Mesendoderm (in vitro differentiated cells): ENCODE measurements at places on chromosomes 6 and 20.
A peak's percentile ranks its signal among the peaks of the same experiment; 100 is the strongest.

DNA sequence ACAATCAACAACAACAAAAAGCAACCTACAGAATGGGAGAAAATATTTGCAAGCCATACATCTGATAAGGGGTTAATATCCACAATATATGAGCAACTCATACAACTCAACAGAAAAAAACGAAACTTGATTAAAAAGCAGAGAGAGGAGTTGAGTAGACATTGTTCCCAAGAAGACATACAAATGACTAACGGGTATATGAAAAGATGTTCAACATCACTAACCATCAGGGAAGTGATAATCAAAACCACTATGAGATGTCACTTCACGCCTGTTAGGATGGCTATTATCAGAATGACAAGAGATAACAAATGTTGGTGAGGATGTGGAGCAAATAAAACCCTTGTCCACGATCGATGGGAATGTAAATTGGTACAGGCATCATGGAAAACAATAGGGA is 145.9 kb downstream of the NRN1 start:
- H3K4me1 ChIP-seq: no peaks in the 10 kb centered on the region
- peaks cover 1% of the 10 kb centered on the region for H3K27me3 ChIP-seq
- H3K27ac ChIP-seq: no peak overlapping the region
- no peak overlapping the region for H3K4me3 ChIP-seq

DNA sequence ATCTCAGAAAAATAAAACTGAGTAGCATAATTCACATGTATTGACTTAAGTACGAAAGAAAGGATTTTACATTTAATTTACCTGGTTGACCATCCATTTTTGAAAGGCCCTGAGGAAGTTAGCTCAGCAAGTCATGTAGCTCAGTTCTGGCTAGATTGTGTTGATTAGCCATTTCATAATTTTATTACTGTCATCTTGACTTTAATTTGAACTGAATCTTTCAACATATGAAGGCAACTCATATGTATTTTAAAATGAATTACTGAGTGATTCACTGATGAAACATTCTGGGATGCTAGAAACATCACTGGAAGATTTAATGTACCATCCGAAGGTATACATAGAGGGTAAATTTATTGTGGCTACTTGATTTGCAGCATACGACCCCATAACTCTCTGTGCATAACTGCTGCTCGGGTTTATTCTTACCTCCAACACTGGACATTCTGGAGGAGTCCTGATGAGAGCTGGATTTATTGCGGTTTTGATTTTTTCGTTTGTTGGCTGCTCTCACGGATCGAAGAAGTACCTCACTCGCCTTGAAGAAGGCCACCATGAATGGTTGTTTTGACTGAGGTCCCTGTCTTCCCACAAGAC is 101.7 kb downstream of the BMP5 start:
- H3K4me1 ChIP-seq: no peaks in the 10 kb centered on the region
- H3K36me3 ChIP-seq: no peaks in the 10 kb centered on the region
- H3K4me3 ChIP-seq: no peak overlapping the region
- no peak overlapping the region for H3K27ac ChIP-seq
- DNase-seq: no peak

DNA sequence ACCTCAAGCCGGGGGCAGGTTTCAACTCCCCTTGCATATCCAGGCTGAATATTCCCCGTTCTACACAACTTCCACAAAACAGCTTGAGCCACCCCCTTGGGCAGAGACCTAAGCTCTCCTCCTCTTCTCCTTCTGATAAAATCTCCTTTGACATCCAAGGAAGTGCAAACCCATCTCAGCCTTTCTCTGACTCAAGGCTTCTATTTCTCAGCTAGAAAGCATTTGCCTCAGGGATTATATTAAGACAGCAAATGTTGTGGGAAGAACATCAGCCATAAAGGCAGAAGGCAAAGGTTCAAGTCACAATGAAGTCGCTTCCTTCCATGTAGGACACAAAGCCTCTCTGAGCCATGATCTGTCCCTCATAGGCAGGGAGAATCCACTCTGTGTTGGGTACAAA is 386.6 kb upstream of the ARID1B start:
- peaks cover 3% of the 10 kb centered on the region for H3K4me1 ChIP-seq
- no peak for DNase-seq
- H3K36me3 ChIP-seq: no peaks in the 10 kb centered on the region
- H3K27ac ChIP-seq: no peak overlapping the region
- H3K4me3 ChIP-seq: no peak overlapping the region

DNA sequence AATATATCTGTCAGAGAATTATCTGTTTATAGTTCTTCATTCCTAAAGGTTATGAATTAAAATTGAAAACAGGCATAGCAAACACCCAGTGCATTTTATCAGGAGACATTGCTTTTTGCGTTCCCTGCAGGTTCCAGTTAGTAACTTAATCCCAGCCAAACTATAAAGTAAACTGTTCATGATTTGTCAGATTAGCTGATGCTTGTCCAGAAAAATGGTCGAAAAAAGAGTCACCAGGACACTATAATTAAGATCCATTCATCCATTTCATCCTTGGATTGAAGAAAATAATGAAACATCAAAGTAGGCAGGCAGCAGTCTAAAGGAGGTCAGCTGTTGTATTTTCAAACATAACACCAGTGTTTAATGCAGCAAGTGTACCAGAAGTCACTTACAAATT is 75.9 kb downstream of the EPHA7 start:
- H3K27ac ChIP-seq: no peak overlapping the region
- no peaks in the 10 kb centered on the region for H3K36me3 ChIP-seq
- H3K4me3 ChIP-seq: no peak overlapping the region
- no peaks in the 10 kb centered on the region for H3K4me1 ChIP-seq
- DNase-seq: no peak

- no peak overlapping the region for H3K27ac ChIP-seq
- H3K36me3 ChIP-seq: no peaks in the 10 kb centered on the region
- H3K27me3 ChIP-seq: no peaks in the 10 kb centered on the region
- H3K4me1 ChIP-seq: no peaks in the 10 kb centered on the region
- DNase-seq: no peak
- H3K4me3 ChIP-seq: no peak overlapping the region
Observed at GRCh38 chr6:168368936-168369335, 49.4 kb upstream of the DACT2 start.

DNA sequence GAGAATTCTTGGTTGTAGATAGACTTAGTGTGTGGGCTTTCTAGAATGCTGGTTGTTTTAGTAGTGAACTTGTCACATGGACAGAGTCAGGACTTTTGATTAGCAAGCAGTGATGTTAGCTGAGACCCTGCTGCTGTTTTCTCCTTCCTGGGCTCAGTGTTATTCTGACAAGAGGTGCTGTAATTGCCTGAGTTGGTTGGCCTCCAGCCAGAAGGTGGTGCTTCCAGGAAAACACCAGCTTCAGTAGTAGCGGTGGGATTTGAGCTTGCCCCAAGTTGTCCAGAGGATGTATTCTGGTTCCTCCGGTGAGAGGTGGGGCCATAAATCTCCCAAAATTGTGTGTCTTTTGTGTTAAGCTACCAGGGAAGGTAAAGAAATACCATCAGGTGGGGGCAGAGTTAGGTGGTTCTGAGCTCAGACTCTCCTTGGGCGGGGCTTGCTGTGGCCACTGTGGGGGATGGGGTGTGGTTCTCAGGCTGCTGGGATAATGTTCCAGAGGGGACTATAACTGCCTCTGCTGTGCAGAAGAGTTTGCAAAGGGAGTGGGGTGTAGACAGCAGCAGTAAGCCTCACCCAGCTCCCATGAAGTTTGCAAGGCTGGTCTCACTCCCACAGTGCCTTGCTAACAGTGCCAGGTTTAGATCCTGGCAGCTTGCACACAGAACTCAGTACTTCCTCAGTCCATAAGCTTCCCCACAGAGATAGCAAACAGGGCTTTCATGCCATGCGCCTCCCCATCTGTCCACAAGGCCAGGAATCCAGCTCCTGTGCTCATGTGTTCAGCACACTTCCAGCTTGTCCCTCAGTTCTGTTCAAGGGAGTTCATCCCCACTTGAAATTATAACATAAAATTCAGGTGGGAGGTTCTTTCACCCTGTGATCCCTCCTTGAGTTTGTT is 278.4 kb upstream of the PTCHD4 start:
- no peak overlapping the region for H3K4me3 ChIP-seq
- no peak overlapping the region for H3K27ac ChIP-seq
- DNase-seq: no peak
- H3K4me1 ChIP-seq: no peaks in the 10 kb centered on the region

DNA sequence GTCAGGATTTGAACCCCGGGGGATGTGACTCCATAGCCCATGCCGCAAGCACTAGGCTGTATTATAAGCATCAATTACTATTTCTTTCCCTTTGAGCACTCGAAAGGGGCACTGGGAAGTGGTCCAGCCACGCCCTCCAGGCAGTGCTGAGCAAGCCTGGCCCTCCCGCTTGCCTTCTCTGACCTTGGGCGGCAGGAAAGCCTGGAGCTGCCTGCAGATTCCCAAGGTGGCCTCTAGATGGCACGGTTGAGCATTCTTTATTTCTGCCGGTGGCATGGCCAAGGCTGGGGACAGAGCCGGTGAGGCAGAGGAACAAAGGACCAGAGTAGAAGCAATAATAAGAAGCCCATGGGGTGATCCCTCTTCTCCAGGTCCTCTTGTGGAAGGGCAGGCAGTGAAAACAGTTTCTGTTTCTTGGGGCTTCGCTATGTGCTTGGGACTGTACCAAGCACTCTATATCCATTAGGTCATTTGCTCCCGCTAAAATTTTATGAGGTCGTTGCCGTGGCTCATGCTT is 32.0 kb downstream of the ARHGAP40 start:
- DNase-seq: peak; percentile 86
- H3K4me1 ChIP-seq: no peaks in the 10 kb centered on the region
- no peaks in the 10 kb centered on the region for H3K27me3 ChIP-seq
- H3K36me3 ChIP-seq: no peaks in the 10 kb centered on the region

DNA sequence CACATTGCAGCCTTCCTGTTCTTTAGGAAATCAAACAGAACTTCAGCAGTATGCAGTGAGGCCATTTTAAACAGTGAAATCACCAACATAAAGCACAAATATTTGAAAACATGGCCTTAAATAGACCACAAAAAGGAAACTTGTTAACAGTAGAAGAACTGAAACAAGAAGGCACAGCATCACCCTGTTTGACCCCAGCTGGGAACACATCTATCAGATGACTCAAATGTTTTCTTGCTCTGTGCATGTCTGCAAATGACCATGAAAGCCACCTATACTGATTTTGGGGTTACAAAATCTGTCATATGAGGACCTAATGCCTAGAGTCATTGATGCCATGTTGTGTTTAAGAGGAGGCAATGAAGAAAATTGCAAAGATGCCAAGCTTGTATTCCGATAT is 123.8 kb upstream of the ADGRF1 start:
- H3K27ac ChIP-seq: no peak overlapping the region
- H3K4me3 ChIP-seq: no peak overlapping the region
- H3K4me1 ChIP-seq: peaks cover 8% of the 10 kb centered on the region
- DNase-seq: no peak

GRCh38 chr6:1911474-1911873 is 301.8 kb downstream of the FOXC1 start:
- no peak overlapping the region for H3K4me3 ChIP-seq
- H3K27ac ChIP-seq: no peak overlapping the region
- no peaks in the 10 kb centered on the region for H3K27me3 ChIP-seq
- no peak for DNase-seq

DNA sequence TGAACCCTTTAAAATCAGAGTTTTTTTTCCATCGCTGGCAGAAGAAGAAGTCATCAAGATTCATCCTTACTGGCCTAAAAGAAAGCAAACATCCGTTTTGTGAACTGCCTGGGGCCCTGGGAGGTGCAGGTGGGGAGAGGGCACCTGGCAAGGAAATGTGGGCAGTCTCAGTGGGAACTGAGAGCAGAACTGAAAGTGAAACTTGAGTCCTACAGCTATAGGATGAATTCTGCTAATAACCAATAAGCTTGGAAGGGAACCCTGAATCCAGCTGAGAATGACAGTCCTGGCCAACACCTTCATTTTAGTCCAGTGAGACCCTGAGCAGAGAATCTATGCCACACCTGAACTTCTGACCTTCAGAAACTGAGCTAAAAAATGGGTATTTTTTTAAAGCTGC is 130.1 kb upstream of the ASCC3 start:
- no peak for DNase-seq
- H3K36me3 ChIP-seq: no peaks in the 10 kb centered on the region
- no peaks in the 10 kb centered on the region for H3K4me1 ChIP-seq

GRCh38 chr6:2231438-2231837 is 14.0 kb downstream of the GMDS start:
- H3K27me3 ChIP-seq: no peaks in the 10 kb centered on the region
- no peaks in the 10 kb centered on the region for H3K4me1 ChIP-seq
- no peak overlapping the region for H3K4me3 ChIP-seq
- H3K36me3 ChIP-seq: no peaks in the 10 kb centered on the region

GRCh38 chr6:42532038-42532669 is 31.7 kb upstream of the UBR2 start:
- DNase-seq: peak; percentile 66
- no peaks in the 10 kb centered on the region for H3K36me3 ChIP-seq
- H3K27ac ChIP-seq: no peak overlapping the region
- no peaks in the 10 kb centered on the region for H3K27me3 ChIP-seq
- H3K4me3 ChIP-seq: no peak overlapping the region

DNA sequence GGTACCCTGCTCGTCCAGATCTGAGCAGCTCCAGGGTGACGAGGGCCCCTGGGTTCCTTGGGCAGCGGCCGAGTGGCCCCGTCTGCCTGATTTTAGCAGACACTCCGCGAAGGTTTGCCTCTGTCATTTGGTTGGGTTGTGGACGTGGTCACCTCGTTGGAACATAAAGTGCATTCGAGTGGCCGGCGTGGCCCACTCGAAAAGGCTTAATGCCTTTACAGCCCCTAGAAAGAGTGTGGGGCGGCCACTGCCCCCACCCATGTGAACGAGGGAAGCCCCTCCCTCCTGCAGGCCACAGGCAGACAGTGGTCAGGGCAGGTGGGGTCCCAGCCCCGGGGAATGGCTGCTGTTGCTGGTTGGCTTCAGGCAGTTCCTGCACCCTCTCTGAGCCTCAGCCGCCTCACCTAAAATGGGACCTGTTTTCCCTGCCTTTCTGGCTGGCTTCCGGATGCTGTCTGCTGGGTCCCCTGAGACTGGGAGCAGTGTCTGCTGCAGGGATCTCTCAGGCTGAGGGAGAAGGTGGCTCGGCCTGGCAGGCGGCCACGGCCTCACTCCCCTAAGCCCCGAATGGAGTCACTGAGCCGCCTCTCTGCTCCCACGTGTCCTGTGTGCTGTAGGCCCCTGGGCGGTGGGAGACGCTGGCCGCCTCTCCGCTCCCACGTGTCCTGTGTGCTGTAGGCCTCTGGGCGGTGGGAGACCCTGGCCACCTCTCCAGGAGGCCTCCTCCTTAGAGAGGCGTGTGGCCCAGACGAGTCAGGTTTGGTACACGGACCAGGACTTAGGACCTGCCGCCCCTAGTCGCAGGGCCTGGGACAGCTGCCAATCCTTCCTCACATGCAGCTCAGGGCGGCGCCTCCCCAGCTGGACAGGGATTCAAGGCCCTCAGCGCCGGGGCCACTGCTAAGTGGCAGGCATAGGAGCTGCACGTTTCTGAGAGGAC is 233.0 kb downstream of the ERMARD start:
- no peaks in the 10 kb centered on the region for H3K27me3 ChIP-seq
- no peak overlapping the region for H3K27ac ChIP-seq
- no peak for DNase-seq
- H3K36me3 ChIP-seq: no peaks in the 10 kb centered on the region

- no peak overlapping the region for H3K27ac ChIP-seq
- H3K4me3 ChIP-seq: no peak overlapping the region
- no peak for DNase-seq
- peaks cover 14% of the 10 kb centered on the region for H3K4me1 ChIP-seq
- no peaks in the 10 kb centered on the region for H3K36me3 ChIP-seq
- no peaks in the 10 kb centered on the region for H3K27me3 ChIP-seq
Observed at GRCh38 chr20:48749437-48749836, 78.4 kb downstream of the PREX1 start.

GRCh38 chr6:12163149-12163548 is 127.0 kb upstream of the EDN1 start:
- H3K36me3 ChIP-seq: no peaks in the 10 kb centered on the region
- H3K4me1 ChIP-seq: no peaks in the 10 kb centered on the region
- no peak for DNase-seq
- H3K27me3 ChIP-seq: no peaks in the 10 kb centered on the region
- no peak overlapping the region for H3K4me3 ChIP-seq
